Activated CD4-positive, alpha-beta T cell treated with anti-CD3 and anti-CD28 coated beads for 36 hours (primary cell): ENCODE measurements at places on chromosomes 16 and 17. TPM values are rescaled to one million over a fixed set of nuclear protein-coding genes. Genes with fewer than 3 reads are reported as not detected.

DNA sequence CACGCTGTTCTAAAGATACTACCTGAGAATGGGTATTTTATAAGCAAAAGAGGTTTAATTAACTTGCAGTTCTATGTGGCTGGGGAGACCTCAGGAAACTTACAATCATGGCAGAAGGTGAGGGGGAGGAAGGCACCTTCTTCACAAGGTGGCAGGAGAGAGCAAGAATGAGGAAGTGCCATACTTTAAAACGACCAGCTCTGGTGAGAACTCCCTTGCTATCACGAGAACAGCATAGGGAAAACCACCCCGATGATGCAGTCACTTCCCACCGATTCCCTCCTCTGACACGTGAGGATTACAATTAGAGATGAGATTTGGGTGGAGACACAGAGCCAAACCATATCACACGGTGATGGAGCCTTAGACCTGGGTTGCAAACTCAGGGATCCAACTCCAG lies 317.5 kb upstream of the EEF2KMT start:
- no peak for DNase-seq

Gene SLC6A2
- not detected for total RNA-seq

Gene MYO15A
- total RNA-seq, result 1.5 TPM

- no peak for DNase-seq
Observed at GRCh38 chr16:64751906-64752305, 370.0 kb downstream of the CDH11 start.

Gene MMP28
- not detected for total RNA-seq

- peak; percentile 83 for DNase-seq
Observed at GRCh38 chr17:82424001-82424862, 5.8 kb upstream of the OGFOD3 start.

DNA sequence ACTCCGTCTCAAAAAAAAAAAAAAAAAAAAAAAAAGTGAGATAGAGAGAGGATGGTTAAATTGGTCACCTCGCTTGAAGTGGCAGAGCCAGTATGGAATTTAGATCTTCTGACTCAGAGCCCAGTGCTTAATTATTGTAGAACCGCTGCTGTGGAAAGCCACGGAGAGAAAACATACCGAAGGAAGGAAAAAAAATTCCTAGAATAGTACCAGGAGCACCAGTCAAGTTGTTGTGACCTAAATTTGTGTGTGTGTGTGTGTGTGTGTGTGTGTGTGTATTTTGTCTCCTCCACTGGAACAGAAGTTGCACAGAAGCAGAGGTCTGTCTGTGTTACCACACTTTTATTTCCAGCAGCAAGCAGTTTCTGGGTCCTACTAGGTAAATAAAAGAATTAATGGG lies 10.6 kb upstream of the NUP85 start:
- DNase-seq, result no peak

Gene OR2C1
- not detected for total RNA-seq

DNA sequence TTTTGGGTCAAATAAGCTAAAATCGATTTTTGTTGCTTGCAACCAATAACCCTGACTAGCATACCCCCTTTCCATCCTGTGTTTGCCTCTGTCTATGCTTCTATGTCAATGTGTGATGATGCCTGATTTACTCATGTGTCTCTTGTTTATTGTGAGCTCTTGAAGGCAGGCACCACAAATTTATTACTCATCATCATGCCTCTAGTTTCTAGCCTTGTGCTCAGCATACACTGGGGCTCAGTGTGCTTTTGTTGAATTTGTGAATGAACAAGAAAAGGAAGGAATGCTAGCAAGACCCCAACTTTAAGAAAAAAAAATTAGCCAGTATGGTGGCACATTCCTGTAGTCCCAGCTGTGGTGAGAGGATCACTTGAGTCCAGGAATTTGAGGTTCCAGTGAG lies 119.1 kb upstream of the GPR139 start:
- no peak for DNase-seq

DNA sequence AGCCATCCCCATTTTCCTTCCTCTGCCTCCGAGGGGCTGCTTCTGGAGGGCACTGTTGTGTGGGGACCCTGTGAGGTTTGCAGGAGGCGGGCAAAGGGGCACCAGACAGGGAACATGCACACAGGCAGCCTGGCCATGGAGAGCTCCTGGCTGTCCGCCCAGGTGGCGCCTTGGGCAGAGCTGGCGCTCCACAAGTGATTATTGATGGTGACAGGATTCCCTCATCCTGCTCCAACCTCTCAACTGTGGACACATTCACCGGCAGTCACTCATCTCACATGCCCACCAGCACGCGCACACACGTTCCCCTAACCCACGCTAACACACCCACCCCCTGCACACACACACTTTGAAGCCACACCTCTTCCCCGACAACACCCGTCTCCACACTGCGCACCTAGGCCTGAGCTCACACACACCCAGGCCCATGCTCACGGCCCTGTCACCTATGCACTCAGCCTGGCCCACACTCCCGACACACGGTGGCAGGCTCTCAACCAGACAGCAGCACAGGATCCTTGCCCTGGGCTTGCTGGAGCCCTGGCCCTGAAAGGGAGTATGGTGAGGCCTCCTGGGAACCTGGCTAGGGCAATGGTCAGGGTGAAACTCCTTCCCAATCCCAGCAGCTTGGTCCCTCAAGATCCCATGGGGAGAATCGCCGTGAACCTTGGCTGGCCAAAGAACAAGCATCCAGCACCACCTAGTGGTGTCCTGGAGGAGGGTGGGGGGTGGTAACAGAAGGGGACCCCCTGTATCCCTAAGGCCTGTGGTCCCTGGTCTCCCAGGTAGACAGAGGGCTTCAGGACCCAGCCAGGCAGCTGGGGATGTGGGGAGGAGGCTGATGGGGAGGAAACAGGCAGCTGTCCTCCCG lies 3.6 kb downstream of the PNMT start:
- DNase-seq, result peak; percentile 40

DNA sequence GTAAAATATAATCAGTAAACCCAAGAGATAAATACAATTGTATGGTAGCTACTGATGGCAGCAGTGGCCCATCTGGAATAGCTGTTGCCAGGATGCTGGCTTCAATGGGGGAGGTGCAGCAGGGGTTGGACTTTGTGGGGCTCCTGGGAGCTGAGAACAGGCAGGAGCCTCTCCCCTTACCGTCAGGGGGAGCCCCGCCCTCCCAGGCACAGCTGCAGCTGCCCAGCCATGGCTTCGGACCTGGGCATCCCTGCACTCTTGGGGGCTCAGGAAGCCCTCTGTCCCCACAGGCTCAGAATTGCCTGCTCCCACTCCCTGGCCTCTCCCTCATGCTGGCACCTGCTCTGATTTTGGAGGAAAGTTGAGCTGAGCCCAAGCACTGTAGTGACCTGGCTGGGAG lies 741.1 kb downstream of the CDH11 start:
- DNase-seq, result no peak

DNA sequence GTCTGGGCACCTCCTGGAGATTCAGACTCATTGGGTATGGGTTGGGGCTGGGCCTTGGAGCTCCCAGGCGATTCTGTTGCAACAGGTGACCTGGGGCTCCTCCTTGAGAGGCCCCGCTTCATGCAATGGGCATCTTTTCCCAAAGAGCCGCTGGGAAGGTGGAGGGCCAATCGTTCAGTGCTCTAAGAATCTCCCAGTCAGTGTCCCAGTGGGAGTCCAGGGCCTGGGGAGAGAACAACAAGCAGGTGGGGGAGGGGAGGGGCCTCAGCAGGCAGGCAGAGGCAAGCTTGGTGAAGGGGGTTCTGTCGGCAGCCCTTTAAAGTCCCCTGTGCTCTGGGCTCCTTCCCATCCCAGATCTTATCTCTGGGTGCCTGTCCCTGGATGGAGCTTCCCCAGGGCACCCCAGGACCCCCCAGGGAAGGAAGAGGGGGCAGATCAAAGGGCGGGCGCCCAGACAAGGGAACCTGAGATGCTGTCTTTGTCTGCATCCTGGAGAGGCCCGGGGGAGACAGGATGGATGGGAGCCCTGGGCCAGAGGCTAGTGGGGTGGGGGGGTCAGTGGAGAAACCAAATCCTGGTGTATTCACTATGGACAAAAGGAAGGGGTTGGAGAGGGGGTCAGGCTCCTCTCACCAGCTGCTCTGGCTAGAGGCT lies 30.5 kb upstream of the NXPH3 start:
- no peak for DNase-seq
